ENCODE measurements at places on chromosomes 5 and 9.

GRCh38 chr5:175469916-175470315, 8.4 kb upstream of the SFXN1 start:
- no peak for DNase-seq

DNA sequence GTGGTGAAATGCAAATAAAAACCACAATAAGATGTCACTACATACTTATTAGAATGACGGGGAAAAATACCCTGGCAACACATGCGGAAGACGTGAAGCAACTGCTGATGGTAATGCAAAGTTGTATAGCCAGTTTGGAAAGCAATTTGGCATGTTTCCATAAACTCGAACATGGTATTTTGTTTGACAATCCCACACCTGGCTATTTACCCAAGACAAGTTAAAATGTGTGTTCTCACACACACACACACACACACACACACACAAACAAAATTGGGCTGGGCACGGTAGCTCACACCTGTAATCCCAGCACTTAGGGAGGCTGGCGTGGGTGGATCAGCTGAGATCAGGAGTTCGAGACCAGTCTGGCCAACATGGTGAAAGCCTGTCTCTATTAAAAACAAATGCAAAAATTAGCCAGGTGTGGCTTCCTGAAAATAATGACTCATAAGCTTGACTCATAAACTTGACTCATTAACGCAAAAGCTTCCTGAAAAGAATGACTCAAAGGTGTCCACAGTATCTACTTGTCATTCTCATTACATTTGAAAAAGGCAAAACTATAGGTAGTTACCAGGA, 456.5 kb downstream of the CDH18 start:
- no peak for DNase-seq

DNA sequence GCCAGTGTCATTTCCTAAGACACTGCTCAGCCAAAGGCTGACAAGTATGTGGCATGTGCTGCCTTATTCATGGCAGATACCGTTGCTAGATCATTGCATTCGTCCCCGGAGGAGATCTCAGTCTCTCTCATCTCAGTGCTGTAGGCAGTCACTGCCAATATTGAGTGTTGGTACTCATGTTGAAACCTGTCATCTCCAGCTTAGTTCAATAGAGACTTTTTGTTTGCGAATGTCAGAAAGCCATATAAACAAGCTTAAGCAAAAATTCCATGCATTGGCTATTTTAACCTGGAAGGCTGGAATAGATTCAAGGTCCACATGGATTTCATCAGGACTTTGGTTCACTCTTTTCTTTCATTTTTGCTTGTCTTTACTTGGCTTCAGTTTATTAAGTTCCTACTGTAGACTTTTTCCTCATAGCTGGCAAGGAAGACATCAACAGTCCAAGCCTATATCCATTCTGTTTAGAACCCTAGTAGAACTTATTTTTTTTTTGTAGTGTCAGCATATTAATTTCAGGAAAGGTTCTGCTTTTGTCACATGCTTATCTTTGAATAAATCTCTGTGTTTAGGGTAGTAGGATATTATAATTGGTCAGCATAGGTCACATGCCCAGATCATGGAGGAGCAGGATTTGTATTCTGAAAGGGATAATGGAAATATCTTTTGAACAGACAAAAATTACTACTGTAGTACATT, 66.8 kb downstream of the FCHO2 start:
- DNase-seq, result no peak

- no peak for DNase-seq
Measured at GRCh38 chr5:17206021-17206420, 11.4 kb upstream of the BASP1 start.

DNA sequence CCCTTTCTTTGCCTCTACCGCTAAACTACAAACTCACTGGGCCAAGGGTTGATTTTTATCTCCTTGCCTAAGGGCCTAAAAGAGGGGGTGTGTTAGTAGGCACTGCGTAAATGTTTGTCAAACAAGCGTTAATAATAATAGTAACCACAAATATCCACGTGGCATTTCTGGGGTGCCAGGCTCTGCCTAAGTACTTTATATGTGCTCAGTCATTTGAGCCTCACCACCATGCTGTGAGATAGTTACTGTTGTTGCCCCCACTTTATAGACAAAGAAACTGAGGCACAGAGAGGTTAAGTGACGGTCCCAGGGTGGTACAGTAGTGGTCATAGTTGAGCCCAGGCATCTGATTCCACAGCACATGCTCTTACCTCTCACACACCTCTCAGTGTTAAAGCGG, 52.4 kb downstream of the ERGIC1 start:
- DNase-seq, result no peak

DNA sequence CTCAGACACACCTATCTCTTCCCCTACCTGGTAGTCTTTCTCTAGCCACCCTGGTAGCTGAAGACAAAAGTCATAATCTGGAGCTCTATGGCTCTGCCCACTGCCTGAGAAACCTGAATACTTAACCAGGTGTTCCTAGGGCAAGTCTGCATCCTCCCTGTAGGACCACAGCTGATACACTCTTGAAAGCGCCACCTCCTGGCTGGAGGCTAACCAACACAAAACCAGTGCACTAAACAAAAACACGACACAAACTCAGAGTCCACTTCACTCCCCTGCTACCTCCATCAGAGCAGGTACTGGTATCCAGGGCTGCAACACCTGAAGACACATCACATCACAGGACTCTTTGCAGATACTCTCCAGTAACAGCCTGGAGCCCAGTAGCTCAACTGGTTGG, 84.6 kb upstream of the ANXA1 start:
- no peak for DNase-seq

DNA sequence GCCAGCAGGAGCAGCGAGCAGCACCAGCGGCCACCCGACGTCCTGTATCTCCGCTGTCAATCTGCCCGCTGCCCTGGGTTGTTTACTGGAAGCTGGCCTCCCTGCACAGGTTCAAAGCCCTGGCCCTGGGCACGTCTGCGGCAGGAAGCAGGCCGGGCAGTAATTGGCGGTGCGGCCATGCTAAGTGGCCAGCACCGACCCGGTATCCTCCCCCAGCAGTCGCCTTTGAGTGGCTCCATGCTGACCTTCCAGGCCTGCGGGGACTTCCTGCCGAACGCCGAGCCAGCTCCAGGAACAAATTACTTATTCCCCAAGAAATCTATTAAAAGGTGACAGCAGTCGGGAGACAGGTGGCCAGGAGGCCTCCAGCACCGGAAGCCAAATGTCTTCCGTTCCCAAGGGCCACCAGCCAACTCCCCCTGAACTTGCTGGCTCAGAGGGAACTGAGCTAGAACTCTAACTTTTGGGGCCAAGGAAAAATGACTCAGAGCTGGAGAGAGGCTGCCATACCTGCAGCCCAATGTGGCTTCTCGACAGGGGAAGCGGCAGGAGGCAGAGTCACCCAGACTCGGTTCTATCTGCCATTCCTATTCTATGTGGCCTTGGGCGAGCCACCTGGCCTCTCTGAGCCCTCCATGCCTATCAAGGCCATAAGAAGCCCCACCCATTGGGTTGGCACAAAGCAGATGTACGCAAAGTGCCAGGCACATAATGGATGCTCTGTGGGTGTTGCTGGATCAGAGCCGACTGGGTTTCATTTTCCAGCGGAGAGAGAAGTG, 13.7 kb upstream of the PSMB7 start:
- no peak for DNase-seq

DNA sequence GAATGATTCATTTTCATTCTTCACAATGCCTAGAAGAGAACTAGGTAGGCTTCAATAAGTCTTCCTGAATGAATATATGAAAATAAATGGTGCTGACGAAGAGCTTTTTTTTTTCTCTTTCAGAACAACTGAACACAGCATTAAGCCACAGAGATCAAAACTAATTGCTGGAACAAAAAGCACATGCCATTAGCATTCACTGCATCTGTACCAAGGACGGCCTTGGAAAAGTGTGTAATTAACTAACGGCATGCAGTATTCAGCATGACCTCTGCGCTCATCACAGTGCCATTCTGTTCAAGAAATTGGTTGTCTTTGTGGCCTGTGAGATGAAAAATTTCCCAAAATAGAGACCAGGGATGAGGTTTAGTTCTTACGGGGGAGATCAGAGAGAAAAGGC, 99.3 kb downstream of the NUDT12 start:
- no peak for DNase-seq

DNA sequence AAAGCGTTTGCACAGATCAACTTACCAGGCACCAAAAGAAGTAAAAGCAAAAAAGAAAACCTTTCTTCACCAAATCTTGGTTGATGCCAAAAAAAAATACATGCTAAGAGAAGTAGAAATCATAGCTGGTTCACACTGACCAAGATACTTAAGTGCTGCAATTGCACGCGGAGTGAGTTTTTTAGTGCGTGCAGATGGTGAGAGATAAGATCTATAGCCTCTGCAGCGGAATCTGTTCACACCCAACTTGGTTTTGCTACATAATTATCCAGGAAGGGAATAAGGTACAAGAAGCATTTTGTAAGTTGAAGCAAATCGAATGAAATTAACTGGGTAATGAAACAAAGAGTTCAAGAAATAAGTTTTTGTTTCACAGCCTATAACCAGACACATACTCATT, 36.4 kb upstream of the CCDC152 start:
- DNase-seq, result no peak

DNA sequence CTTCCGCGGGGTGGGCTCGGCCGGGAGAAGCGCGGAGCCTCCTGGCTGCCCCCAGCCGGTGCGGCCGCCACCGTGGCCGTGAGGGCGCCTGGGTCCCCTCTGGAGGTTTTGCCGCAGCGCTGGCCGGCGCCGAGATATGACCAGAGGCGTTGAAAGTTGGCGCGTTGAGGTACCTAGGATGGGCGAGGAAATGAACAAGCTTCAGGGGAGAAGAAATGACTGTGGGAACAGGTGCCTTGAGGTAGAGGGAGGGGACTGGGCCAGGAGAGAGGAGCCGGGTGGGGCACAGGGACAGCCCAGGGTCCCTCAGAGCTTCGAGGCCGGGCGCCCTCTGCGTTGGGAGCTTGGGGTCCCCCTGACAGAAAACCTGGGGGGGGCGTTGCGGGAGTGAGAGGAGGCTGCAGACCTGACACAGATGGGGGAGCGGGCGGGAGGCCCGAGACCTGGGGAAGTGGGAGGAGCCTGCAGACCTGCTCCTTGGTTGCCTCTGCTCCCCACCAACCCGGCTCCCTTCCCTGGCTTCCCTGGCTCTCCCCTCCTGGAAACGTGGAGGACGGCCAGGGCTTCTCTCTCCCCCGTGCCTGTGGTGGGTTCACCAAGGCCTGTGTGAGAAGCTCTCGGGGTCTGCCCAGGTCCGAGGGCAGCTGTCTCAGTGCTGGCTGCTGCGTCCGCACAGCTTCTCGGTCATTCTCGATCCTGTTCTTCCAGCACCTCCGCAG, 14.2 kb downstream of the RABL6 start:
- DNase-seq, result no peak
